Smooth muscle cell of trachea (primary cell): ENCODE measurements at places on chromosomes 3 and 15. TPM values are rescaled to one million over a fixed set of nuclear protein-coding genes. Genes with fewer than 3 reads are reported as not detected.

The PDCD10 gene
- 41.7 and 65.0 TPM in 2 replicates for total RNA-seq

The SH2D7 gene
- under 0.01 TPM in 1 of 2 replicates, not detected in the other for total RNA-seq

The FETUB gene
- not detected in 2 replicates for total RNA-seq

The BSN gene
- total RNA-seq: under 0.01 and 0.17 TPM in 2 replicates

The CLDN16 gene
- not detected in 2 replicates for total RNA-seq

The ACTC1 gene
- not detected in 2 replicates for total RNA-seq

The FBXW12 gene
- total RNA-seq: 0.15 TPM in 1 of 2 replicates, not detected in the other

The CADM2 gene
- total RNA-seq: 0.15 and 0.17 TPM in 2 replicates

The FGF12 gene
- total RNA-seq: 0.17 TPM in 1 of 2 replicates, not detected in the other

The SV2B gene
- total RNA-seq: not detected in 2 replicates
